ENCODE measurements at places on chromosomes 5 and 9.

GRCh38 chr9:135479469-135480052, at the start of gene PPP1R26:
PPP1R26 (plus strand) TSS chr9:135479782; CDS start chr9:135484511, 4,729 bp downstream.
- no peaks in the 10 kb centered on the region for H3K36me3 ChIP-seq
- peak within 1 kb of the TSS; percentile 58 for H3K4me3 ChIP-seq
- peaks cover 42% of the 10 kb centered on the region for H3K27me3 ChIP-seq
- DNase-seq: no peak

GRCh38 chr5:154712518-154713437, 42.4 kb upstream of the LARP1 start:
- H3K27me3 ChIP-seq: no peaks in the 10 kb centered on the region
- H3K4me3 ChIP-seq: no peak overlapping the region
- peaks cover 9% of the 10 kb centered on the region for H3K4me1 ChIP-seq
- no peak overlapping the region for H3K27ac ChIP-seq

- no peak for DNase-seq
- no peak overlapping the region for H3K4me3 ChIP-seq
- H3K27me3 ChIP-seq: no peaks in the 10 kb centered on the region
- peaks cover 4% of the 10 kb centered on the region for H3K4me1 ChIP-seq
- no peaks in the 10 kb centered on the region for H3K36me3 ChIP-seq
These were observed 9.0 kb upstream of the TTLL11 start for GRCh38 chr9:122102156-122102555.

GRCh38 chr5:155260798-155261197, 247.2 kb downstream of the KIF4B start:
- DNase-seq: no peak
- H3K36me3 ChIP-seq: no peaks in the 10 kb centered on the region
- H3K27me3 ChIP-seq: no peaks in the 10 kb centered on the region
- H3K4me1 ChIP-seq: no peaks in the 10 kb centered on the region
- no peak overlapping the region for H3K27ac ChIP-seq

DNA sequence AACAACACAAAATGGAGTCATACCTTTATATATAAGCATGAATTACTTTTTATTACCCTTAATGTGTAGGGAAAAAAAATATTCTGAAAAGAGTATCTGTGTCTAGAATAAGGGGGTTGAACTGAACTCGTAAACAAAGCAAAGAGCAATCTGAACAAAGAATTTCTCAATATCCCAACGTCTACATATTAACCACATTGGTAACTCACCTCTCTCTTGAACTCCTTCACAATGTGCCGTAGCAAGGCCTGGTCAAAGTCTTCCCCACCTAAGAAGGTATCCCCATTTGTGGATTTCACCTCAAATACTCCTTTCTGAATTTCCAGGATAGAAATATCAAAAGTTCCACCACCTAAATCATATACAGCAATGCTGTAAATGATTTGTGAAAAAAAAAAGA, 8.4 kb downstream of the HSPA9 start:
- no peaks in the 10 kb centered on the region for H3K27me3 ChIP-seq
- no peak overlapping the region for H3K27ac ChIP-seq
- H3K36me3 ChIP-seq: peaks cover 93% of the 10 kb centered on the region
- peaks cover 29% of the 10 kb centered on the region for H3K4me1 ChIP-seq
- H3K4me3 ChIP-seq: no peak overlapping the region

DNA sequence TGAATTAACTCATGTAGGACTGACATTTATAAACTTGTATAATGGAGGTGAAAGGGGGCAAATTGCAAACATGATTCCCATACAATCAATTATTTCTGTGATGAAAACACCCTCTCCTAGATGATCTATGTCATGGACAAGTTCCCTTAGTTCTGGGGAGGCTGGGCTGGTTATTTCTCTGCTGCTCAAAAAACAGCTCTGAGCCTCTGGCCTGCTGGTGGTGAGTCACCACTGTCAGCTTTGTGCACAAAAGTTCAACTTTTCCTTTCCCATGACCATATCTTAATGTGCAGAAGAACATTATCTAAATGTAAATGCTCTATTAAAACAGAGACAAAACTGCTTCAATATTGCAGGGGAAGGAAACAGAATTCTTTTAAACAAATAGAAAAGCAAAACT, 85.0 kb downstream of the HMHB1 start:
- no peak overlapping the region for H3K4me3 ChIP-seq
- H3K4me1 ChIP-seq: peaks cover 9% of the 10 kb centered on the region
- no peaks in the 10 kb centered on the region for H3K36me3 ChIP-seq
- H3K27me3 ChIP-seq: no peaks in the 10 kb centered on the region

DNA sequence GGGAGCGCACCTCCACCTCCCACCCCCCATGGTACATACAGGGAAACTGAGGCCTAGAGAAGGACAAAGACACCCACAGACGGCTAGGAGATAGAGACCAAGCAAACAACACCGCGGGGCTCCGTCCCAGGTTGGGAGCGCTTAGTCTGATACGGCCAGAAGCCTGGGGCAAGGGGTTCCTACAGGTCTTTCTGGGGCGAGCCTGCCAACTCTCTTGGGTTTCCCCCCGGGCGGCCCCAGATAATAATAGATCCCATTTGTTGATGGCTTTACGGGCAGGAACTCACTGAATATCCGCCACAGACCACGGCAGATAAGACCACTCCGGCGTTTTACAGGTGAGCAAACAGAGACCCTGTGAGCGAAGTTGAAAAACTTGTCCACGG, 5.0 kb upstream of the EBF1 start:
- H3K4me1 ChIP-seq: peaks cover 37% of the 10 kb centered on the region
- H3K27me3 ChIP-seq: peaks cover 49% of the 10 kb centered on the region
- no peak for DNase-seq
- H3K4me3 ChIP-seq: no peak overlapping the region

GRCh38 chr9:128558431-128559310, 6.3 kb downstream of the SPTAN1 start:
- no peaks in the 10 kb centered on the region for H3K27me3 ChIP-seq
- H3K27ac ChIP-seq: peak overlapping the region; percentile 13
- peak; percentile 45 for DNase-seq
- H3K36me3 ChIP-seq: peaks cover 17% of the 10 kb centered on the region
- H3K4me1 ChIP-seq: peaks cover 62% of the 10 kb centered on the region
- no peak overlapping the region for H3K4me3 ChIP-seq

- no peaks in the 10 kb centered on the region for H3K4me1 ChIP-seq
- H3K27ac ChIP-seq: no peak overlapping the region
- H3K27me3 ChIP-seq: no peaks in the 10 kb centered on the region
These were observed 431.6 kb upstream of the C9orf72 start for GRCh38 chr9:28004900-28005299.

- no peak for DNase-seq
- no peak overlapping the region for H3K27ac ChIP-seq
- H3K4me1 ChIP-seq: no peaks in the 10 kb centered on the region
- H3K27me3 ChIP-seq: peaks cover 4% of the 10 kb centered on the region
- no peak overlapping the region for H3K4me3 ChIP-seq
These were observed 333.3 kb downstream of the ARRDC3 start for GRCh38 chr5:91049800-91050199.

- H3K4me1 ChIP-seq: no peaks in the 10 kb centered on the region
- peaks cover 26% of the 10 kb centered on the region for H3K36me3 ChIP-seq
- no peaks in the 10 kb centered on the region for H3K27me3 ChIP-seq
- no peak overlapping the region for H3K27ac ChIP-seq
- DNase-seq: no peak
- H3K4me3 ChIP-seq: no peak overlapping the region
These were observed 39.3 kb downstream of the CEP72 start for GRCh38 chr5:651296-652022.

- H3K27me3 ChIP-seq: peaks cover 7% of the 10 kb centered on the region
- no peak within 1 kb of the TSS for H3K4me3 ChIP-seq
- no peak within 1 kb of the TSS for H3K27ac ChIP-seq
- no peaks in the 10 kb centered on the region for H3K36me3 ChIP-seq
- DNase-seq: no peak
These were observed at the start of gene IL33 for GRCh38 chr9:6215562-6215961. IL33 (plus strand) TSS chr9:6215807; CDS start chr9:6241695, 25,888 bp downstream.

- H3K27me3 ChIP-seq: no peaks in the 10 kb centered on the region
- no peaks in the 10 kb centered on the region for H3K4me1 ChIP-seq
- H3K36me3 ChIP-seq: no peaks in the 10 kb centered on the region
- DNase-seq: no peak
These were observed 58.9 kb upstream of the NR3C1 start for GRCh38 chr5:143462431-143462830.

DNA sequence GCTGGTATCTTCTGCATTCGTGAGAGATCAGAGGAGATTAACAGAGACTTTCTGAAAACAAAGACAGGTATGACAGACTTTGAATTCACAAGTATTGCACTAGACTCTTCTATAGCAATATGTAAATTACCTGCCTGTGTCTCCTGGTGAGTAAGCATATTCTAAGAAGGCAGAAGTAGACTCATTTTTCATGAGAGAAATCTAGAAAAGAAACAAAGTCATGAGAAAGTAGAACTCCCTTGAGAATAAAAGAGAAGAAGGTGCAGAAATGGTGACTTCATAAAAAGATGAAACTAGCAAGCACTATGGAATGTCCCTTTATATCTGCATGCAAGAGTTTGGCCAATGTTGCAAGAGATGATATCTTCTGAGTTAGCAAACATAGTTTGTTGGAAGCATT, 419.8 kb downstream of the DMRT2 start:
- no peaks in the 10 kb centered on the region for H3K36me3 ChIP-seq
- no peaks in the 10 kb centered on the region for H3K4me1 ChIP-seq
- no peaks in the 10 kb centered on the region for H3K27me3 ChIP-seq

- peaks cover 22% of the 10 kb centered on the region for H3K36me3 ChIP-seq
- no peak for DNase-seq
- no peak overlapping the region for H3K4me3 ChIP-seq
- H3K27me3 ChIP-seq: no peaks in the 10 kb centered on the region
- H3K27ac ChIP-seq: no peak overlapping the region
- H3K4me1 ChIP-seq: no peaks in the 10 kb centered on the region
These were observed 99.4 kb downstream of the CSNK1G3 start for GRCh38 chr5:123611406-123611709.

- no peak overlapping the region for H3K4me3 ChIP-seq
- H3K27me3 ChIP-seq: no peaks in the 10 kb centered on the region
- no peaks in the 10 kb centered on the region for H3K4me1 ChIP-seq
- H3K27ac ChIP-seq: no peak overlapping the region
- DNase-seq: no peak
- H3K36me3 ChIP-seq: no peaks in the 10 kb centered on the region
These were observed 105.1 kb upstream of the CTSL start for GRCh38 chr9:87620731-87621322.

GRCh38 chr5:167616043-167616890, 675.2 kb upstream of the WWC1 start:
- H3K4me1 ChIP-seq: no peaks in the 10 kb centered on the region
- no peak for DNase-seq
- H3K36me3 ChIP-seq: no peaks in the 10 kb centered on the region

DNA sequence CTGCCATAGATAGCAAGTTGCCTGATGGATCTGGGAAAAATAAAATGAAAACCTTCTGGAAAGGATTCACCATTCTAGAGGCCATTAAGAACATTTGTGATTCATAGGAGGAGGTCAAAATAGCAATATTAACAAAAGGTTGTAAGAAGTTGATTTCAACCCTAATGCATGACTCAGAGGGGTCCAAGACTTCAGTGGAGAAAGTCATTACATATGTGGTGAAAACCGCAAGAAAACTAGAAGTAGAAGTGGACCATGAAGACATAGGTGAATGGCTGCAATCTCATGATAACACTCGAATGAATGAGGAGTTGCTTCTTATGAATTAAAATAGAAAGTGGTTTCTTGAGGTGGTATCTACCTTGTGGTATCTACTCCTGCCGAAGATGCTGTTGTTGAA, 86.6 kb downstream of the GABRA1 start:
- no peak overlapping the region for H3K4me3 ChIP-seq
- no peak for DNase-seq
- H3K4me1 ChIP-seq: no peaks in the 10 kb centered on the region
- H3K36me3 ChIP-seq: no peaks in the 10 kb centered on the region

DNA sequence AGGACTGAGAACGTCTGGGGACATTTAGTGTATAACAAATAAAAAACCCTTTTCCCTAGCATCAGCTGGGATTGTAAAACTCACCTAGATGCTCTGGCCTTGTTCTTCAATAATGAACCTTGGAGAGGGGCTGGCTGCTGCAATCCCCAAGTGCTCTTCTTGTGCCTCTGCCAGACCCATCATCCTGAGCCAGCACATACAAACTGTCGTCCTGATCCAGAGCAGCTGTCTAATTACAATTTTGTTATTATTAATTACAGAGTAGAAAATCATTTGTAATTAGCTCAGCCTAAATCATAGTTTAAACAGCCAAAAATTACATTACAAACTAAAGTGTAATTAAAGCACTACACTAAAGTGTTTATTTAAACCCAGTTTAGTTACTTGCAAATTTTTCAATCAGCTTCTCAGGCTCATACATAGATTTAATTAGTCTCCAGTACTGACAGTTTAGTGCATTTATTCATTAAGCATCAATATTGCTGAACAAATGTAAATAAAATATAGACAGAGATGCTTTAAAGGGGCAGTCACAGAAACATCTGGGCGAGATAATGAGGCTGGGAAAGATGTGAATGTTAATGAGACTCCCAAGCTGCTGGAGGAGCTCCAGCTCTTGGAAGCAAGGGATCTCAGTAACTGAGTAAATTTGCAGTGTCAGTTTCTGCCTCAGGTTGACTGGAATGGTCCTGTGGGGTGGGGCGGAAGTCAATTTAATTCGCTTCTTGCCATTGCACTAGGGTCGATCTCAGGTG, 632.3 kb upstream of the TLE4 start:
- DNase-seq: no peak
- H3K36me3 ChIP-seq: no peaks in the 10 kb centered on the region
- H3K4me3 ChIP-seq: no peak overlapping the region
- H3K27ac ChIP-seq: no peak overlapping the region
- H3K4me1 ChIP-seq: no peaks in the 10 kb centered on the region
- H3K27me3 ChIP-seq: no peaks in the 10 kb centered on the region

DNA sequence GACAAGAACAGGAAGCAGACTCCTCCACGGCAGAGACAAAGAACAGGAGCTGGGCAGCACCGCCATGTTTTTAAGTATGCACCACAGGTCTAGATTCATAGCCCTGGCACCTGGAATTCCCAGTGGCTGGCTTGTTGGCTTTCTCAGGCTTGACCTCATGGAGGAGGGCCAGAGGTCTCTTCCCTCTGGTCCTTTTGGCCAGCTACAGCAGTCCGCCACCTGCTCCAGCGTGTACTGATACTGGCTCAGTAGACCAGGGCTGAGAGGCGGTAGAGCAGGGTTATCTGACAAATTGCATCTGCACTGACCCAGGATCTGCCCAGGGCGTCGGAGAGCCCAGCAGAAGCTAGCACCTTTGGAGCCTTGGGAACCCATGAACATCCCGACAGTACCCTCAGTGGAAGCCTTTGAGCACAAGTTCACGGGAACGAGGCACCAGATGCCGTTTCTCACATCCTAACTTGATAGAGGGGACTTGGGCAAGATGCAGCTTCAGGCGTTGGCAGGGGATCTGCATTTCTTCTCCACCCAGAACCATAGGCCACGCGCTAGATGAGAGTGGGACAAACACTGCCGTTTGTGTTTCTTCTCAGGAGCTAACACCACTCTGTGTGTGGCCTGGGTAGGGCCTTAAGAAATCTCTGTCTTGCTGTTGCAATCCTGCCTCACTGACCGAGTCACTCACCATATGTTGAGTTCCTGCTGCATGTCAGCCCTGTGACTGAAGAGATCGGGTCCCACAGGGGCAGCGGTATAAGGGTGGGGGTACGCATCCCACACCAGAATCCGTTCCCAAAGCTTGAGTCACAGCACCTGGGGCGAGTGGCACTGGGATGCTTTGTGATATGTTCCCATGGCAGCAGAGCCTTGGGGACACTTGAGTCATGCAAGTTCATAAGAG, 90.3 kb upstream of the OTULINL start:
- no peaks in the 10 kb centered on the region for H3K4me1 ChIP-seq
- no peak overlapping the region for H3K27ac ChIP-seq
- no peaks in the 10 kb centered on the region for H3K36me3 ChIP-seq
- no peaks in the 10 kb centered on the region for H3K27me3 ChIP-seq
